Stimulated activated CD4-positive, alpha-beta T cell treated with anti-CD3 and anti-CD28 coated beads, TNF-alpha, amount 100 ng/mL, for 4 hours (primary cell): ENCODE measurements at places on chromosomes 2 and 18.

- no peak for DNase-seq
Observed at GRCh38 chr18:37306432-37306831, 259.2 kb downstream of the CELF4 start.

- no peak for DNase-seq
Observed at GRCh38 chr2:237060534-237061312, 25.0 kb upstream of the COPS8 start.

DNA sequence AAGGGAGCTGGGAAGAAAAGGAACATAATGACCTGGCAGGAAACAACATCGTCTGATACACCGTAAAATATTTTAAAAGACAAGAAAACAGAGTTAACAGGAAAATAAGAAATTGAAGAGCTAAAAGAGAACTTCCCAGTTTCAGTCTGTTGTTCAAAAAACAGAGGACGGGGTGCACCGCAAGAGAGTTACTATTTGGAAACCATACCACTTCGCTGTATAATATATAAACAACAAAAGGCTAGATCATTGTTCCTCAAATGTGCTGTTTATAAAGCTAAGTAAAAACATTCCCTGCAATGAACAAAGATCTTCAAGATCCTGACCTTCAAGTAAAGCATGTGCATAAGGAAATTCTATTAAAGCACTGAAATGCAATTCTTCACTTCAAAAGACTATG lies 2.1 kb downstream of the PPP3R1 start:
- DNase-seq = no peak

DNA sequence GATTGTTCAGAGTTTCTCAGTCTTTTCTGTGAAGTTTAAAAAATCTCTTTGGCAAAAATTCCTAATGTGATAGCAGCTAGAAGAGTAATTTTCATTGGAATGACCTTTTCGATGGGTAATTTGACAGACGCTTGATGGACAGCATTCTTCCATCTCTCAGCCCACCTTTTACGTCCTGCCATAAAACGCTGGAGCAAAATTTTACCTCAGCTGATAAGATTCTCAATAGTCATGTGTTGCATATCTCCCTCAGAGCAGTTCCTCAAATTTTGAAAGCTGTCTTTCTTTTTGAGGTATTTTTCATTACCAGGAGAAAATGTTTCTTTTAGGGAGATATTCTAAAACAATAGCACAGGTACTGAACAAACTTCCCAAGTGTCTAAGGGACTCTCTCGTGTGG lies 441.4 kb downstream of the PARD3B start:
- no peak for DNase-seq

DNA sequence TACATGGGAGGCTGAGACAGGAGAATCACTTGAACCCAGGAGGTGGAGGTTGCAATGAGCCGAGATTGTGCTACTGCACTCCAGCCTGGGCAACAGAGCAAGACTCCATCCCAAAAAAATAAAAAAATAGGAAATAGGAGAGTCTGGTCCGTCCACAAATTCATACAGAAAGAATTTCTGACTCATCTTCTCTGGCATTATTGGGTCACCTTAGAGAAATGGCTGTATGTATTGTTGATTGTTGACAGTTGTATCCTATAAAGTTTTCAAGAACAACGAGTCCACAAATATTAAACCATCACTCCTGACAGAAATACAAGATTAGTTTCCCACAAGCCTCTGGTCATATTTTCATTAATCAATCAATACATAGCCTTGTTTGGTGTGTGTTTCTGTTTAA lies 20.4 kb downstream of the RBM43 start:
- no peak for DNase-seq

- no peak for DNase-seq
Observed at GRCh38 chr2:238140721-238141540, 2.5 kb downstream of the KLHL30 start.

- no peak for DNase-seq
Observed at GRCh38 chr2:190451561-190452176, 43.5 kb downstream of the MFSD6 start.

GRCh38 chr2:20609349-20609994 lies 41.4 kb downstream of the HS1BP3 start:
- DNase-seq = no peak

DNA sequence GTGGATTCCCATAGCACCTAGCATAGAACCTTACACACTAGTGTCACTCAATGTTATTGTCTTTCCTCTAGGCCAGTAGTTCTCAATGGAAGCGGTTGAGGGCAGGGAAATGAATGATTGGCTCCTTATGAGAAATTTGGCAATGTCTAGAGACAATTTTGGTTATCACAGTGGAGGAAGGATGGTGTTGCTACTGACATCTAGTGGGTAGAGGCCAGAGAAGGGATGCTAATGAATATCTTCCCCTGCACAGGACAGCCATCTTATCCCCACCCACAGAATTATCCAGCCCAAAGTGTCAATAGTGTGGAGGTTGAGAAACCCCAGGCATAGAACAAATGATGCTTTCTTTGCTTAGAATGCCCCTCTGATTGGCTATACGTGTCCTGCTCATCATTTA lies 15.8 kb downstream of the C18orf63 start:
- DNase-seq = no peak

DNA sequence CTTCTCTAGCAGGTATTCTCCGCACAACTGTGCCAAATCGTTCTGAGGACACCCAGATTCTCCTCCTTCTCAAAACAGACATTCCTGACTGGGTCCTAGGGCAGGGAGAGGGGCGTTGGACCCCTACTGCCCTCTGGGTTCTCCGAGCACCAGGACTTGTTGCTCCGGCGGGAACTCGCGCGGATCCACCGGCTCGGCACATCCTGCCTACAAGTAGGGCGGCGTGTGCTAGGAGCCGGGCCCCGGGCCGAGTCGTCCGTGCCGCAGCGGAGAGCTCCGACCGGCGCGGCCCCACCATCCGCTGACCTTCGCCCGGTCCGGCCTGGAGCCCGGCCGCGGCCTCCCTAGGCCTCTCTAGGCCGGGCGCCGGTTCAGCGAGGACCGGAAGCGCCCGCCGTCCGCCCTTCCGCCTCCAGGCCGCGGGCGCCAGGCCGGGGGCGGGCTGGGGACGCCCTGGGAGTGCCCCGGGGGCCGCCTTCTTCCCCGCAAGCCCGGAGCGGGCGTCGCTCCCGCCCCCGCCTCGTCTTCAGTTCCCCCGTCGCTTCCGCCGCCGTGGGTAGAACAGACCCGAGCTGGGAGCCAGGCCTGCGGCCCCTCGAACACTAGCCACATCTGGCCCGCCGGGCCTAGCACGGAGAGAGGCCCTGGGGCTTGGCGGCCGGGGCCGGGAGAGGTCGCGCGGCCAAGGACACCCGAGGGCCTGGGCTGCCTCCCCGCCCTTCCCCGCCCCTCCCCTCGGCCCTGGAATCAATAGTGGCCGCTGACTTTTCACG lies 7.6 kb upstream of the ONECUT2 start:
- no peak for DNase-seq

DNA sequence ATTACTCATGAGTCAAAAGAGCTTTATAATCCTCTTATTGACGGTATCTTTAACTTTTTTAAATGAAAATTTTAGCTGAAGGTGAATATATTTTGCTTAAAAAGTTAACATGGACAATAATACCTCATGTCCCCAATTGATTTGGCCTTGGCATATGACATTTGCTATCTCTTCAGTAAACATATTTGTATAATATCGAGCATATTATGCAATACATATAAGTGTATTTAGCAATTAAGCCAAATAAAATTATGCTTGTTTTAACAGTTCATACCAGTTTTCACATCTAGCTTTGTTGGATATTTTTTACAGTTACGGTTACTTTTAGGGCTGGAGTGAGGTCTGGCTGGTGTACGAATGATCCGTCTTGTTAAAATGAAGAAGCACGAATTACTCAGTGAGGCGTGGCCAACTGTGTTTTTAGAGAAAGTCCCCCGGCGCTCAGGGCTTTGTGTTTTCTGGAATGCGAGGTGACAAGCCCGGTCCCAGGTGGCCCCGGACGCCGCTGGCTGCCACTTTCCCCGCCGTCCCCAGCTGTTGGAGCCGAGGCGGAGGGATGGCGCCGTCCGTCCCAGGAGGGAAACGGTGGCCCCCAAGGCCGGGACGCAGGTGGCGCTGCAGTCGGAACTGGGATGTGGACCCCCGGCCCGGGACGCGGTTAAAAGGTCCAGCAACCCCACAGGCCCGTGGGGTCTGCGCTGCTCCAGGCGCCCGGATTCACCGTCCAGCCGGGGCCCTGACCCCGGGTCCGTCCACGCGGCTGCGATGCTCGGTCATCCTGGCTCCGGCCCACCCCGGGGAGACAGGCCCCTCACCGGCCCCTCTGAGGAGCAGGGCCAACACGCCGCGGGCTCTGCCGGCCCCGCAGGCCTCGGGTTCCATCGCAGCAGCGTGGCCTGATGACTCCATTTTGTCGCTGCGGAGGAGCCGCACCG lies 41.3 kb downstream of the TMEM18 start:
- DNase-seq = no peak

- DNase-seq = no peak
Observed at GRCh38 chr2:225196579-225196978, 154.3 kb upstream of the DOCK10 start.

- no peak for DNase-seq
Observed at GRCh38 chr18:10188971-10189810, 265.2 kb upstream of the APCDD1 start.

DNA sequence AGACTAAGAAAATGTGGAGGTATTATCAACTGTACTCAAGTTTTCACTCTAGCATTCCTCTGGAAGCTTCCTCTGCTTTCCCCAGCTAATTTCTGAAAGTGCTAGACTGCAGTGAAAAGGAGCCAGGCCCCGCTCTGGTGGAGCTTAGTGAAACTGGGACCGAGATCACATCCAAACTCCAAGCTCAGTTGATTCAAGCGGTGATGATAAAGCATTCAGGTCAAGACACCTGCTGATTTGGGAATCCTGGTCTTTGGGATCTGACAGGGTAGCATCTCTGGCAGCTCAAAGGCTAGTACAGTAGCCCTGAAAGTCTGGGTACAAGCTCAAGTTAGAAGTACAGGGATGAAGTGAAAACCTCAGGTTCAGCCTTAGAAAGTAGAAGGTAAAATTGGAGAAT lies 120.2 kb upstream of the CRIM1 start:
- DNase-seq = no peak

GRCh38 chr2:164784376-164784775 lies 57.2 kb downstream of the COBLL1 start:
- no peak for DNase-seq

- no peak for DNase-seq
Observed at GRCh38 chr2:225598897-225599296, 199.4 kb downstream of the NYAP2 start.

DNA sequence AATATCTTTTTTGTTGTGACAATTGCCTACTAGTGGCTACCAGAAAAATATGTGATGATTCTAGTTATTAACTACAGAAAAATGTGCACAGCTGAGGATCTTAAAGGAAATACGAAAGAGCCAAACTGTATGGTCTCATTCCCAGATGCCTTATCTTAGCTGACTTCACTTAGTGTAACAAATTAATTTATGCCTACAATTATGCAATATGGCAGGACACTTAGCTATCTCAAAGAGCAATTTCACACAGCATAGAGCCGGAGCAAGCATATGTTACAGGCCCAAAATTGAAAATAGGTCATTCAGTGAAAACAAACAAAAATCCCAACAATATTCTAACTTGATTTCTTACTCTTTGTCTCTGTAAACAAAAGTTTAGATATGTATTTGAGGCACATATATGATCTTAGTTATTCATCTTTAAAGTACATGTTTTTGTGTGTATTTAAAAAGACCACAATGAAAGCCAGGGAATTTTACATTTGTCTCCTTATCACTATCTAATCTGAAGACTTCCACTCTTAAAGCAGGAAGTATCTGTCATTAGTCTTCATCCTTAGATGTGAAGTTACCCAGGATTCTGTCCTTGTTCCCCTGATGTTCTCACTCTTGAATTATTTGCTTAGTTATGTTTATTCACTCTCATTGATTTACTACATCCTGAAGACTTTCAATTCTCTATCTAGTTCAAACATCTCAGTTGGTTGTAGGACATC lies 1579.0 kb upstream of the NXPH2 start:
- no peak for DNase-seq

DNA sequence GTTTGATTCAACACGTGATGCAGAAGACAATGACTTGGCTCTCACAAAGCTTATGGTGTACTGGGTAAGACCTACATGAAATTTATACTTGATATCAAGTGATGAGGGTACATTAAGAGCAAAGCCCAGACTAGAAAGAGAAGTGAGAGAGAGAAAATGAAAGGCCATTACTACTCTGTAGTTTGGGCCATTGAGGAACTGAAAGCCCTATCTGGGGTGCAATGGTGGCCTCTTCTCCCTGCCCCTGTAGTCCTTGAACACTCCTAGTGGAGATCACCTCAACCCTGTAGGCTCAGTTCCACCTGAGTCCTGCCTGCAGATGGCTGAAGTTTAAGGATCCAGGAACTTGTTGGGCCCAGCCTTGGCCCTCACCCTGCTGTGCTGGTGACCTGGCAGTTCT lies 569.8 kb upstream of the MEX3C start:
- DNase-seq = no peak

DNA sequence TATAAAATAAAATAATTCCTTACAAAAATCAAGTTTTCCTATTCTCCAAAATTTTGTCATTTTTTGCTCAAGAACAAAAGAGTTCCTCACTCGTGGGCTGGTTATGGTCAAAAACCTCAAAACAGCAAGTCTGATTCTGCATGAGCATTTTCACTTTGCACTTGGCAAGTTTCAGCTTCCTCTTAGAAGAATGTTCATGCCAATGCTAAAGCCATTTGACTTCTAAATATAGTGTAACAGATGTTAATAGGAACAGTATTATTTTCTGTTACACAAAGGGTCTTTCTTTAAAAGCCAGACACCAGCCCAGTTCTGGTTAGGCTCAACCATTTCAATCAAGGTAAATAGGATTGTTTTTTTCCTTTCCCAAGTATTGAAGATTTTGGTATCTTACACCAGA lies 261.3 kb upstream of the CCDC68 start:
- DNase-seq = no peak

DNA sequence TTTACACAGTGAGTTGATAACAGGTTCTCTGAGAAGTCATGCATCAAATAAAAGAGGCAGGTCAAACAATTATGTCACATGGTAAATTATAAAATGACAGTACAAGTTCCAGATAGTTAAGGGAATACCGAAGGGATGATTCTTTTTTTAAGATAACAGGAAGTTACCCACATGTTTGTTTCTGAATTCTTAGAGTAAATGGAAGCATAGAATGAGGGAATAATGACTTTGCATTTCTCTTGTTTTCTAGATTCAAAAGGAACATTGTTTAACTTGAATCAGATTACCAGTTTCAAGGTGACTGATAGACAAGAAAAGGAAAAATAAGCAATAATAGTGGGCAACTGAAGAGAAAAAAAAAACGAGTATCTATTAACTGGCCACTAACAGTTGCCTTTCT lies 124.5 kb downstream of the MIB1 start:
- DNase-seq = no peak
